ENCODE measurements at places on chromosomes 13 and 19.

DNA sequence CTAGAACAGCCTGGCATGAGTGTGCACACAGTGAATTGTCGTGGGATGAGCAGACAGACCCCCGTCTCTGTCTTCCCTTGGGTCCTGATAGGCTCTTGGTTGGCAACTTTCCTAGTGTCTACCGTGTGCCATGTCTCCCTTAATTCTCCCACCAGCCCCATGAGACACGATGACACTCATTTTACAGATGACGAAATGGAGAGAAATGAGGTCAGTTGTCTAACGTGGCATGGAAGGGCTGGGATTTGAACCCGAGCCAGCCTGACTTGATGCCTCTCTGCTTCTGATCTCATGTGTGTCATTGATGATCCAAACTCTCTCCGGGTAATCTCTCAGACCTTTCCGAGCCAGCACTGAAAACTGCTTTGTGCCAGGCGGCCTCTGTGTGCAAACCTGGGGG lies 8.4 kb upstream of the KLK14 start:
- DNase-seq: no peak

- DNase-seq: no peak
These were observed 854 bp downstream of the SIGLEC6 start for GRCh38 chr19:51530616-51531015.

GRCh38 chr19:29413435-29413834 lies 112.4 kb upstream of the VSTM2B start:
- DNase-seq: no peak

- no peak for DNase-seq
These were observed 84.0 kb upstream of the SLC7A1 start for GRCh38 chr13:29679396-29680053.

DNA sequence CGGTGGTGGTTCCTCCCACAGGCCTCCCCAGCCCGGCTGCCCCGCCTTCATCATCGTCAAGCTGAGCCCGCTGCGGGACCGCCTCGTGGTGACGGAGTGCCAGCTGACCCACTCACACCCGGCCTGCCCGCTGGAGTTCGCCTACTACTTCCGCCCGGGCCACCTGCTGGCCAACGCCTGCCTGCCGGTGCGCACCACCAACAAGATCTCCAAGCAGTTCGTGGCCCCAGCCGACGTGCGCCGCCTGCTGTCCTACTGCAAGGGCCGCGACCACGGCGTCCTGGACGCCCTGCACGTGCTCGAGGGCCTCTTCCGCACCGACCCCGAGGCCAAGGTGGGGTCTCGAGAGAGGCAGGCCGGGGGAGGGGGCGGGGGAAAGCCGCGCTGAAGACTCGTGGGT lies 12.0 kb downstream of the ZSWIM9 start:
- DNase-seq: no peak

- DNase-seq: no peak
These were observed 624.9 kb upstream of the PCDH9 start for GRCh38 chr13:67854990-67855389.

DNA sequence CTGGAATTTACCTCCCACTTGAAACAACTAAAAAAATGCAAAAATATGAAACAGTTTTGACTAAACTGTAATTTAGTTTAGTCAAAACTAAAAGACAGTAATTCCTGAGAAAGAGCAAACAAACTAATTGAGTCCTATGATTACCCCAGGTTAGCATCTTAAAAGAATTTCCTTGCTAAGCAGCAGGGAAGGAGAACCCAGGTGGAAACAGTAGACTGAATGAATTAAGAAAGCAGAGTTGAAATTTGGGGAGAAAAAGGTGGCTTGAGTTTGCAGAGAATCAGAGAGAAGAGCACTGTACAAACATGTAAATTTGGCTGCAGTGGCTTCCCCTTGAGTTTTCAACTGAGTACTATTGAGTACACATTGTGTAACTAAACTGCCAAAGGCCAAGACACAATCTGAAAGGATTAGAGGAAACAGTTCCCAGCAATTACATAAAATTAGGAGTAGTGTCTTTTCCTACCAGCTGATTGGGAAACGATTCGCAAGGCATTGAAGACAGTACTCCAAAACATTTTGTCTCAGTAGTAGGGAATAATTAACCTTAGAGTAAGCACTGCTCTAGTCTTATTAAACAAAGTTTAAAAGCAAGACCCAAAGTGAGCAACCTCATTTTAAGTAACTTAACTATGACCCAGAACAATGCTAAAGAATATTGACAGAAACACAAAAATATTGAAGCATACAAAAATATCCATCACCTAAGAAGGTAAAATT lies 820.5 kb downstream of the DACH1 start:
- no peak for DNase-seq

- no peak for DNase-seq
These were observed 20.1 kb upstream of the ZNRF4 start for GRCh38 chr19:5434970-5435641.

DNA sequence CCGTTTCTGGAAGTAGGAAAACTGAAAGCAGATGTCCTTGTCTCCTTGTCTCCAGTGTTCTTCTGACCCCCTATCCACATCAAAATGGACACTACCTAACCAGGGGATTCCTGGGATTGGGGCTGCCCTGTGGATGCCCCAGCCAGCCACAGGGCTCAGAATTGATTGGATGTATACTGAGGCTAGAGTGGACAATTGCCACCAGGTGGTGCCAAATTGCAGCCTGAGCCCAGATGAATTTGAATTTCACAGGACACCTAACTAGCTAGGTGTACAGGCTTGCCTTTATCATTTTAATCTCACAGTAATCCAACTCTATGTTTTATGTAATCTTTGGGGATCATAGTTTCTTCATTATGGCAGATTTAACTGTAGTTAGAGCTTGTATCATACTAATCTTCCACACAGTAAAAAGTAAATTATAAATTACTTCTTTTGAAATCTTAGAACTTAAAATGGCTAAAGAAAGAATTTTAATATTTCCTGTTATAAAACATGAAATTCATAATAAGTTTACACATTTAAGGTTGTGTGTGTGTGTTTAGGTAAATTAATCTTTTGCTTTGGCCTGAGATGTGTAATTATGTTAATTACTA lies 58.0 kb downstream of the PIBF1 start:
- peak; percentile 7 for DNase-seq

- no peak for DNase-seq
These were observed 643.4 kb downstream of the OLFM4 start for GRCh38 chr13:53672005-53672404.

GRCh38 chr13:78147905-78148304 lies 229.3 kb upstream of the EDNRB start:
- DNase-seq: no peak

DNA sequence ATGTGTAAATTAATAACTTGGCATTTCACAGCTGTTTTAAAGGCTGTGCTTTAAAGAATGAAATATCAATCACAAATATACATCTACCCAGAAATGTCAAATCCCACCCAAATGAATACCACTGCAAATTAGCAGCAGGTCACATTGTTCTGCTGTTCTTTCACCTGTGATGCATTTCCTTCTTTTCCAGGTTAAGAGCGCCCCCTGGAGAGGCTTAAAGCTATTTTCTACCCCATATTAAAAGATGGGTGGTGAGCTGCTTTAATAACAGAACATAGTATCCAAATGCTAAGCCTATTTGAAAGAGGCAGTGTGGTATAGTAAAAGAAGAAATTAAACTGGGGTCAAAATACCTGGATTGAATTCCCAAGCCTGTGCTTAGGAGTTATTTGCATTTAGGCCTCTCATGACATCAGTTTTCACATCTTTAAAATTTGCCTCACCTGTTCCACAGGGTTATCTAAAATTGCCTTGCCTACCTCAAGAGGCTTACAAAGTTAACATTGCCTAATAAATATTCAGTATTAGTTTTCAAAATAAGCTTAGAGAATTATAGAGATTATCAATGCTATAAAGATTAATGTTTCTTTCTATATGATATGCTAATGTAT lies 396.9 kb upstream of the SLITRK5 start:
- DNase-seq: peak; percentile 32

- no peak for DNase-seq
These were observed 26.7 kb upstream of the C19orf12 start for GRCh38 chr19:29741776-29742175.

- no peak for DNase-seq
These were observed 51.8 kb upstream of the ZNF681 start for GRCh38 chr19:23810496-23810895.

DNA sequence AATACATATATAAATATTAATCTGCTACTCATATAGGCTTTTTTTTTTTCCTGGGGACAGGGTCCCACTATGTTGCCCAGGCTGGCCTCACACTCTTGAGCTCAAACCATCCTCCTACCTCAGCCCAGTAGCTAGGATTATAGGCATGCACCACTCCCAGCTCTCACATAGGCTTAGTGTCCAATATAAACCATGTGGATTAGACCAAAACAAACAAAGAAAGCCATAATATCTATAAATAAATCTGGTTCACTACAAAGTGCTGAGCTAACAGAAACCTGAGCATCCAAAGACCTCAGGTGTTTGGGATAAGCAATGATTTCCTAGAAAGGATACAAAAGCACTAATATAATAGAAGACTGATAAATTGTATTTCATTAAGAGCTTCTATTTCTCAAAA lies 26.0 kb downstream of the TBC1D4 start:
- no peak for DNase-seq

GRCh38 chr13:58855283-58855682 lies 1223.7 kb downstream of the PCDH17 start:
- no peak for DNase-seq

- peak; percentile 9 for DNase-seq
These were observed 97.0 kb upstream of the MBNL2 start for GRCh38 chr13:97124915-97125809.

- DNase-seq: no peak
These were observed 46.0 kb upstream of the PCDH8 start for GRCh38 chr13:52894413-52894812.

- no peak for DNase-seq
These were observed 104.4 kb downstream of the KDM4B start for GRCh38 chr19:5073153-5073844.

- DNase-seq: no peak
These were observed 47.0 kb upstream of the DIAPH3 start for GRCh38 chr13:60210510-60211330.

GRCh38 chr13:29140277-29140676 lies 320.1 kb downstream of the MTUS2 start:
- no peak for DNase-seq

- no peak for DNase-seq
These were observed 51.5 kb downstream of the EPS15L1 start for GRCh38 chr19:16420336-16420676.

DNA sequence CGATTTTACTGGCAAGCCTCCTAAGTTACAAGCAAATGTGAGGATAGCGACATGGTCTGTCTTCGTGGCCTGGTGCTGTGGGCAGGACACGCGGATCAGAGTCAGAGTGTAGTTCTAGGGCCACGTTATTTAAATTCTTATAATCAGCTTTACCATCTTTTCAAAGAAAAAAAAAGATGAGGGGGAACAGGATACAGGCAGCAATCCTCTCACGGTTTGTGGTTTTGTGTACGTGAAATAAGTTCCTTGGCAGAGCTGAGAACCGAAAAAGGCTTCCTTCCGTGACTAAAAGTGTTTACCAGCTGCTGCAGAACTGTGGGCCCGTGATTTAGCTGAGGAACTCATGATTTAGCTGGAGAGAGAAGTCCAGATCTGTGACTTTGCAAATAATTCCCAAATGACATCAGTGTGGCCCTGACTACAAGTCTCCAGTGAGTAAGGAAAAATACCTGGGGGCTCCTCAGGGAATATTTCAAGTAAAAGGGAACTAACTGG lies 27.2 kb downstream of the RCBTB2 start:
- DNase-seq: peak; percentile 99

DNA sequence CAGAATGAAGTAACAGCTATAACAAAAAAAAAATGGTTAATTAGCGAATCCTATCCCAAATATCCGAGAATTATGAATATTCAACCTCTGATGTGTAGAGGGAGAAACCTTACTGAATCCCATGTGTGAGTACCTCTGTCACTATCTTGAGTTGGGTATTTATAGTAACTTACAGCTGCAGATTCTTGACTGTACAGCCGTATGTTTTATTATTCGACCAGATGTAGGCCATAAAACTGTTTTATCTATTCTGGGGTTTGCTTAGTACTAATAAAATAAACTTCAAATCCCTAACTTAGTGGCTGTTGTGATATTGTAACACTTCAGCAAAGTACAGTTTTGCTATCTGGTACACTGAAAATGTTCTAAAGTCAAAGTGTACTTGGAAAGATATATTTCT lies 120.0 kb downstream of the EFNB2 start:
- no peak for DNase-seq

- DNase-seq: no peak
These were observed 42.7 kb upstream of the NFIC start for GRCh38 chr19:3323658-3324057.

DNA sequence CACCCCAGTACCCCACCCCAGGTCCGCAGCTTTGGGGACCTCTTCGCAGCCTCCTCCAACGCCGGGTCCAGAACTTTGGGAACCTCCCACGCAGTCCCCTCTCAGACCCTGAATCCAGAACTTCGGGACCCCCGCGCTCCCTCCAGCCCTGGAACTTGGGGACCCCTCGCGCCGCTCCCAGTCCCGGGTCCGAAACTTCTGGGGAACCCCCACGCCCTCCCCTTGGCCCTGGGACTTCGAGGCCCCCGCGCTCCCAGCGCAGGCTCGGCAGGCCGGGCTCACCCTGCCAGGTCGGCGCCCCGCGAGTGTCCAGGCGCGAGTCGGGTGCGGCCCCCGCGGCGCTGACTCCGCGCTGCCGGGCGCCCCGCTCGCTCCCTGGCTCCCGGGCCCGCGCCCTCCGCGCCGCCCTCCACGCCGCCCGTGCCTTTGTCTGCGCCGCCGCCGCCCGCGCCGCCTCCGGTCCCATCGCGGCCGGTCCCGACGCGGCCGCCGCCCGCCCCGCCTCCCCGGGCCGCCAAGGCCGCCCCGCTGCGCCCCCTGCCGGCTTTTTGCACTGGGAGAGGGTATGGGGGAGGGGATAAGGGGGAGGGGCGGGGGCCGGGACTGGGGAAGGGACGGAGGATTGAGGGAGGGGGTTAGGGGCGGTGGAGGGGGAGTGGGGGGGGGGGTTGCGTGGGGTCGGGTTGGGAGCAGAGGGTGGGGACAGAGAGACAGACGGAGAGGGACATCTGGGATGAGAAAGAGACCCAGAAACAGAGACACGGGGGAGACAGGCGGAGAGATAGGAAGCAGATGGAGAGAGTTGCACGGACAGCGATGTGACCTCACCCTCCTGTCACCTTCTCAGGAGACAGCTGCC lies at the start of gene HOMER3:
Gene HOMER3 (minus strand): TSS at position 449 of the 859 bp plus-strand sequence. CDS start 2,235 bp downstream, outside the sequence.
- peak; percentile 20 for DNase-seq

DNA sequence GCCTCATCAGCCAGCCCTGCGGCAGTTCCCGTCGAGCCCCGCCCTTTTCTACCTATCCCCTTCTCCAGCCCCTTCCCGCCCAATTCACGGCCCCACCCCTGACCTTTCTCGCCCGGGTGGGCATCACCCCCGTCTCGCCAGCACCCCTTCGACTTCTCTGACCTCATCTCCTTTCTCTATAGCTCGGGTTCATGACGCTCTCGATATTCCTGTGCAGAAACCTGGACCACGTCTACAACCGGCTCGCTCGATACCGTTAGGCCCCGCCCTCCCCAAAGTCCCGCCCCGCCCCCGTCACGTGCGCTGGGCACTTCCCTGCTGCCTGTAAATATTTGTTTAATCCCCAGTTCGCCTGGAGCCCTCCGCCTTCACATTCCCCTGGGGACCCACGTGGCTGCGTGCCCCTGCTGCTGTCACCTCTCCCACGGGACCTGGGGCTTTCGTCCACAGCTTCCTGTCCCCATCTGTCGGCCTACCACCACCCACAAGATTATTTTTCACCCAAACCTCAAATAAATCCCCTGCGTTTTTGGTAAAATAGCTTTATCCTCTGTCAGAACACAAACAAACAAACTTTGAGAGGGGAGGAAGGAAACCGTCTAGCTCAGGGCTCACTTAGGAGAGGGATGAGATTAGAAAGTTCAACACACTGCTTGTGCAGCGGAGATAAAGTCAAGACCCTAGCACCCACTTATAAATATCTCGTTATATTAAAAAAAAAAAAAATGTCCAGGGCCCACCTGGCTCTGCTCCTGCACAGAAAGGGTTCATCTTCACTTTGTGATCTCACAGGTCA lies 5.1 kb downstream of the CD37 start:
- no peak for DNase-seq
